ENCODE measurements at places on chromosomes 2 and 18. TPM values are rescaled to one million over a fixed set of nuclear protein-coding genes. Genes with fewer than 3 reads are reported as not detected.

Gene SLC30A3
- not detected for total RNA-seq

Gene MEP1B
- not detected for total RNA-seq

Gene GRB14
- 2.3 TPM for total RNA-seq

Gene TRIB2
- 9.9 TPM for total RNA-seq

Gene CERS6
- total RNA-seq = 42.7 TPM

Gene GPR35
- 0.82 TPM for total RNA-seq

Gene RUFY4
- total RNA-seq = not detected

Gene GALR1
- total RNA-seq = not detected

Gene TEX44
- not detected for total RNA-seq

Gene EGR4
- not detected for total RNA-seq

Gene C2orf80
- total RNA-seq = not detected

Gene PCARE
- total RNA-seq = not detected

Gene DYSF
- 0.70 TPM for total RNA-seq

Gene FABP1
- total RNA-seq = not detected

Gene SLC16A14
- total RNA-seq = 0.23 TPM

Gene NEU4
- not detected for total RNA-seq

Gene SPP2
- total RNA-seq = not detected
